ENCODE measurements at places on chromosomes 3 and 15. TPM values are rescaled to one million over a fixed set of nuclear protein-coding genes. Genes with fewer than 3 reads are reported as not detected.

GRCh38 chr15:72796515-72797337 is 13.2 kb upstream of the ADPGK start:
- no peaks in the 10 kb centered on the region for H3K4me1 ChIP-seq
- H3K27me3 ChIP-seq, result peaks cover 4% of the 10 kb centered on the region
- H3K4me3 ChIP-seq, result peak overlapping the region; percentile 41
- DNase-seq, result no peak

GRCh38 chr15:48285329-48286214 is 45.7 kb upstream of the DUT start:
- no peak overlapping the region for H3K27ac ChIP-seq
- no peak overlapping the region for H3K4me3 ChIP-seq
- no peaks in the 10 kb centered on the region for H3K4me1 ChIP-seq
- H3K36me3 ChIP-seq, result no peaks in the 10 kb centered on the region

- DNase-seq, result no peak
- no peaks in the 10 kb centered on the region for H3K27me3 ChIP-seq
- no peaks in the 10 kb centered on the region for H3K36me3 ChIP-seq
- no peaks in the 10 kb centered on the region for H3K4me1 ChIP-seq
These were observed 106.0 kb downstream of the MEX3B start for GRCh38 chr15:81939604-81940440.

TMEM207 gene
- total RNA-seq, result not detected

- H3K36me3 ChIP-seq, result no peaks in the 10 kb centered on the region
- H3K4me1 ChIP-seq, result no peaks in the 10 kb centered on the region
- DNase-seq, result no peak
- no peaks in the 10 kb centered on the region for H3K27me3 ChIP-seq
- no peak overlapping the region for H3K27ac ChIP-seq
- H3K4me3 ChIP-seq, result no peak overlapping the region
These were observed 3.0 kb downstream of the MYL3 start for GRCh38 chr3:46860017-46860809.

SUCNR1 gene
- 1.5 TPM for total RNA-seq

DNA sequence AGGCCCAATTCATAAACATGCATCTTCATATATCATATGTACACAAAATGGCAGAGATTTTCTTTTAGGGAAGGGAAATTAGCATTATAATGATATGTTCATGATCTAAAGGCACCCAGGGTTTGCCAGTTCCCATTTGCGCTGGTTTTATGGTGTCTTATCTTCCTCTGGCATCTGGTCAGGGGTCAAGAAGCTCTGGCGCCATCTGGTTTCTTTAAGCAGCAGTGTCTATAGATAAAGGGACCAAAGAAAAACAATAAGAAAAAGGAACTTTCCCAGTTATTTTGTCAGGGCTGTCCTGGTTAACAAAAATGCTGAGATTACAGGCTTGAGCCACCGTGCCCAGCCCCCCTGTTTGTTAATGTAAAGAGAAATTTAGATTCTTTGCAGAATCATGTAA is 3.3 kb upstream of the DCP1A start:
- H3K27ac ChIP-seq, result no peak overlapping the region
- no peak overlapping the region for H3K4me3 ChIP-seq
- no peaks in the 10 kb centered on the region for H3K27me3 ChIP-seq
- no peak for DNase-seq
- H3K36me3 ChIP-seq, result no peaks in the 10 kb centered on the region
- no peaks in the 10 kb centered on the region for H3K4me1 ChIP-seq

DNA sequence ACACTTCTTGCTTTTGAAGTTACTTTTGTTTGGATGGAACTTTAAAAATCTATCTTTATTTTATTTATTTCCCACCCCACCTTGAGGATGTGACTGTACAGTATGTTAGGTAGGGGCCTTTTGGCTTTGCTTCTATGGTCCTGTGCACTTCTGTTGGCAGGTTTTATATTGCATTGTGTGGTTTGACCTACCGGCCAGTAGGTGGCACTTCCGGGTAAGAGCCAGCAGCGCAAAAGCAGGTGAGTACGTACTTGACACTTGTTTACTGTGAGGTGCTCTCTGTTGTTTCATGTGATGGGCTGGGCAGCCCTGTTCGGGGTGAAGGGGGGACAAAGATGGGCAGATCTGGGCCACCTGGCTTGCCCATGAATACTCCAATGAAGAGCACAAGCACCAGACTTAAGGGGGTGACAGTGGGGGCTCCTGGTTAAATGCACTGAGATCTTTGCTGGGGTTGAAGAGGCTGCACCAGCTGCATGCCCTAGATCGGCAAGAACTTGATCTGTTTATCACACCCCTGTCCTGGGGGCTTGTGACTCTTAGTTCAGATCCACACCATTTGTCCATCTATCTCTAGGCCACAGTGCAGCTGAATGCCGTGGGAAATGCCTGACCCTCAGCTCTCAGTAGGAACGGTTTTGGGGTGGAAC is 131.6 kb downstream of the NLGN1 start:
- no peaks in the 10 kb centered on the region for H3K4me1 ChIP-seq
- no peaks in the 10 kb centered on the region for H3K27me3 ChIP-seq
- H3K27ac ChIP-seq, result no peak overlapping the region
- H3K36me3 ChIP-seq, result no peaks in the 10 kb centered on the region

GRCh38 chr3:86481031-86481430 is 509.9 kb downstream of the VGLL3 start:
- H3K27me3 ChIP-seq, result no peaks in the 10 kb centered on the region
- no peak overlapping the region for H3K4me3 ChIP-seq
- H3K4me1 ChIP-seq, result no peaks in the 10 kb centered on the region
- H3K27ac ChIP-seq, result no peak overlapping the region
- H3K36me3 ChIP-seq, result no peaks in the 10 kb centered on the region

DNA sequence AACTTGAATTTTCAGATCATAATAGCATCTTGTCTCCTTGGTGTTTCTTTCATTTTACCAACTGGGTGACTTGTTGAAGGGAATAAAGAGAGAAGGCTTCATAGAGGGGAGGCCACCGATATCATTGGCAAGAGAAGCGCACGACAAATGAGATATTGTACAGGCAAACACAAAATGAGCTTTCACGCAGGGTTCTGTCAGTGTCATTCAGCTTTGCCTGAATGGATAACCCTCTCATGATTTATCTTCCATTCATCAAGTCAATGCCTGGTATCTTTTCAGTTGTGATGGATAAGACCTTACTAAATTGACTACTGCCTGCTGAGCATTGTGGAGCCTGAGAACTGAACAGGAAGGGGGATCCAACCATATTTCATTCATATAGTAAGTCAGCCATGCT is 188.6 kb upstream of the EPHA3 start:
- DNase-seq, result no peak
- no peak overlapping the region for H3K4me3 ChIP-seq
- H3K27me3 ChIP-seq, result no peaks in the 10 kb centered on the region
- H3K27ac ChIP-seq, result no peak overlapping the region
- no peaks in the 10 kb centered on the region for H3K36me3 ChIP-seq
- no peaks in the 10 kb centered on the region for H3K4me1 ChIP-seq

DNA sequence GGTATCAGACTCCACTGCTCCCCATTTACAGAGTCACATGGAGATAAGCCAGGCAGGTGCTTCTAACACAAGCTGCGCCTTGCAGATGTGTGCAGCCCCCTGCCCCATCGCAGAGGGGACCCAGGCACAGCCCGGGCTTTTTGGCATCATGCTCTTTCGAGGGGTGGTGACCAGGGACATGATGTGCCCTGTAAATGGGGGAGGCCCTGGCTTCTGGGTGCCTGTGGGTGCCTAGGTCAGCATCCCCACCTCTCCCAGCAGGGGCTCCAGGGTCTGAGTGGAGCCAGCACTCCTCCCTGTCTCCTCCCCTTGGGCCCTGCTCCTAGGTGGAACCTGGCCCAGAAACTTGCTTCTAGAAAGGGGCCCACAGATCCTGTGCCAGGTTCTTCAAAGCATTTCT is 15.2 kb downstream of the TRPM1 start:
- no peak for DNase-seq
- H3K27ac ChIP-seq, result no peak overlapping the region

SLC15A2 gene
- 1.7 TPM for total RNA-seq

- no peak for DNase-seq
- H3K4me3 ChIP-seq, result no peak overlapping the region
- H3K27me3 ChIP-seq, result no peaks in the 10 kb centered on the region
- H3K4me1 ChIP-seq, result no peaks in the 10 kb centered on the region
These were observed 14.3 kb upstream of the BCL6 start for GRCh38 chr3:187759601-187760000.

- H3K36me3 ChIP-seq, result no peaks in the 10 kb centered on the region
- H3K27me3 ChIP-seq, result no peaks in the 10 kb centered on the region
- H3K27ac ChIP-seq, result no peak overlapping the region
- DNase-seq, result no peak
- H3K4me1 ChIP-seq, result no peaks in the 10 kb centered on the region
- H3K4me3 ChIP-seq, result no peak overlapping the region
These were observed 88.8 kb upstream of the PPIB start for GRCh38 chr15:64251658-64252057.

- no peaks in the 10 kb centered on the region for H3K27me3 ChIP-seq
- H3K4me1 ChIP-seq, result no peaks in the 10 kb centered on the region
- no peaks in the 10 kb centered on the region for H3K36me3 ChIP-seq
- no peak overlapping the region for H3K27ac ChIP-seq
- no peak overlapping the region for H3K4me3 ChIP-seq
These were observed 422.2 kb upstream of the SGO1 start for GRCh38 chr3:20608054-20608738.

TRIM69 gene
- total RNA-seq, result 28.9 TPM

ITIH1 gene
- not detected for total RNA-seq

DNA sequence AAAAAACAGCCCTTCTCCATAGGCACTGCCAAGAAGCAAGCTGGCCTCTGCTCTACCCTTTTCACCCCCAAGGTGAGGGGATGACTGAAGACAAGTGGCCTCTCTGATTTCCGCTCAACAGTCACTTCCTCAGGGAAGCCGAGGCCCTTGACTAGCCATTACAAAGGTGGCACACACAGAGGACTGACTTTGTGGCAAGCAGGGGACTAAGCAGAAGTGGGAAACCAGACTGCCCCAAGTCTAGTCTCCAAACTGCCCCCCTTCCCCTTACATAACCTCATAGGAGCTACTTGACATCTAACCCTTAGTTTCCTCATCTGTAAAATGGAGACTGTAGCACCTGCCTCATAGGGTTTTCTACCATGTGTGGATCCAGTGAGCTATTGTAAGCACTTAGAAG is 118.9 kb downstream of the FOXP1 start:
- H3K27me3 ChIP-seq, result no peaks in the 10 kb centered on the region
- H3K4me1 ChIP-seq, result peaks cover 27% of the 10 kb centered on the region
- DNase-seq, result no peak
- H3K4me3 ChIP-seq, result no peak overlapping the region

GABRG3 gene
- total RNA-seq, result not detected

- no peak overlapping the region for H3K4me3 ChIP-seq
- H3K36me3 ChIP-seq, result no peaks in the 10 kb centered on the region
- no peaks in the 10 kb centered on the region for H3K27me3 ChIP-seq
- DNase-seq, result no peak
- no peaks in the 10 kb centered on the region for H3K4me1 ChIP-seq
These were observed 186.8 kb downstream of the CPNE4 start for GRCh38 chr3:131847966-131848510.

- DNase-seq, result no peak
- H3K4me3 ChIP-seq, result no peak overlapping the region
- H3K27ac ChIP-seq, result no peak overlapping the region
- H3K27me3 ChIP-seq, result no peaks in the 10 kb centered on the region
- no peaks in the 10 kb centered on the region for H3K4me1 ChIP-seq
- no peaks in the 10 kb centered on the region for H3K36me3 ChIP-seq
These were observed 360.4 kb upstream of the CNTN6 start for GRCh38 chr3:732326-732928.

FANCD2OS gene
- not detected for total RNA-seq

GRCh38 chr3:177314897-177315296 is 117.6 kb upstream of the TBL1XR1 start:
- no peaks in the 10 kb centered on the region for H3K4me1 ChIP-seq
- H3K36me3 ChIP-seq, result no peaks in the 10 kb centered on the region
- H3K4me3 ChIP-seq, result no peak overlapping the region
- DNase-seq, result no peak
- H3K27me3 ChIP-seq, result no peaks in the 10 kb centered on the region
- H3K27ac ChIP-seq, result no peak overlapping the region

SLC2A2 gene
- total RNA-seq, result not detected

LRRIQ4 gene
- 0.43 TPM for total RNA-seq

DNA sequence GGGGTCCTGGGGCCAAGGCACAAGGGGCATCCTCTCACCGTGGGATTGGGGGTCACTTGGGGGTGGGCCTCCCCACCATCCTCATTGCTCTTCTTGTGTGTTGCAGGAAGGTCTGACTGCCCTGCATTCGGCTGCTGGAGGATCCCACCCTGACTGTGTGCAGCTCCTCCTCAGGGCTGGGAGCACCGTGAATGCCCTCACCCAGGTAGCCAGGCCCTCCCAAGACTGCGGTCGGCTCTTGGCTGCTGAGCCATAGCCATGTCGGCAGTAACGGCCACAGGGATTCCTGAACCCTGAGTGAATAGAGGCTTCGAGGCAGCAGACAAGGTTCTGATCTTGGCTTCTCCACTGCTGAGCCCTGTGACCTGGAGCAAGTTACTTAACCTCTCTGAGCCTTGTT is 19.7 kb downstream of the ANKDD1A start:
- no peaks in the 10 kb centered on the region for H3K27me3 ChIP-seq
- no peak overlapping the region for H3K4me3 ChIP-seq
- no peaks in the 10 kb centered on the region for H3K36me3 ChIP-seq
- H3K4me1 ChIP-seq, result no peaks in the 10 kb centered on the region
- DNase-seq, result no peak
- H3K27ac ChIP-seq, result no peak overlapping the region

DNA sequence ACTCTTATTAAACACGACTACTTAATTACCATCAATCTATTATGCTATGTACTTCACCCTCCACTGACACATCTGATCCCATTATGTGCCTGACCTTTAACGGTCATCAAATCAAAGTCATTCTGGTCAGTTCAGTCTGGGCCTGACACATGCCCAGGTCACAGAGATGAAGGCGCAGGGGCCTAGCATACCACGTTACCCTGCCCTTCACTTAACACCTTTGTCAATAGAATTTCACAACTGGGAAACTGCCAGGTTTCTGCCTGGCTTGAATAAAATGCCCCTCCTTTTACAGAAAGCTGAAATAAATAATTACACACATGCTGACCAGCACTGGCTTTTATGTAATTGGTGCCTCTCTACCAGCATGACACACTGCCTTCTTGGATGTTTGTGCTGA is 39.5 kb downstream of the MECOM start:
- no peak for DNase-seq
- no peaks in the 10 kb centered on the region for H3K27me3 ChIP-seq
- H3K4me3 ChIP-seq, result no peak overlapping the region
- H3K4me1 ChIP-seq, result peaks cover 4% of the 10 kb centered on the region
- H3K36me3 ChIP-seq, result no peaks in the 10 kb centered on the region

FAM227B gene
- 7.5 TPM for total RNA-seq

GCNT3 gene
- not detected for total RNA-seq

ZDHHC23 gene
- 2.0 TPM for total RNA-seq

NANOGP8 gene
- 0.39 TPM for total RNA-seq

CA12 gene
- 5.5 TPM for total RNA-seq

- DNase-seq, result no peak
- no peak overlapping the region for H3K4me3 ChIP-seq
- no peaks in the 10 kb centered on the region for H3K27me3 ChIP-seq
These were observed 4.8 kb upstream of the VILL start for GRCh38 chr3:37985637-37986320.

GRCh38 chr3:57556459-57557084 is 498 bp downstream of the PDE12 start:
- no peak for DNase-seq
- H3K4me3 ChIP-seq, result peak overlapping the region; percentile 75
- H3K27ac ChIP-seq, result peak overlapping the region; percentile 91
- no peaks in the 10 kb centered on the region for H3K27me3 ChIP-seq
- peaks cover 21% of the 10 kb centered on the region for H3K36me3 ChIP-seq
- H3K4me1 ChIP-seq, result peaks cover 30% of the 10 kb centered on the region

GRCh38 chr15:98408231-98408630 is 240.1 kb upstream of the IGF1R start:
- H3K36me3 ChIP-seq, result no peaks in the 10 kb centered on the region
- no peaks in the 10 kb centered on the region for H3K27me3 ChIP-seq
- no peak for DNase-seq
- H3K4me3 ChIP-seq, result no peak overlapping the region
- no peak overlapping the region for H3K27ac ChIP-seq
